Mesothelial cell of epicardium (in vitro differentiated cells): ENCODE measurements at places on chromosomes 2 and 18. TPM values are rescaled to one million over a fixed set of nuclear protein-coding genes. Genes with fewer than 3 reads are reported as not detected.

Gene SPEG
- 95.4 to 97.7 TPM (median 97.7 TPM) in 3 replicates for total RNA-seq

GRCh38 chr2:224608104-224608503, 22.9 kb upstream of the CUL3 start:
- H3K4me1 ChIP-seq: no peaks in the 10 kb centered on the region
- no peaks in the 10 kb centered on the region for H3K36me3 ChIP-seq
- H3K27me3 ChIP-seq: no peaks in the 10 kb centered on the region
- no peak overlapping the region for H3K27ac ChIP-seq
- DNase-seq: no peak

DNA sequence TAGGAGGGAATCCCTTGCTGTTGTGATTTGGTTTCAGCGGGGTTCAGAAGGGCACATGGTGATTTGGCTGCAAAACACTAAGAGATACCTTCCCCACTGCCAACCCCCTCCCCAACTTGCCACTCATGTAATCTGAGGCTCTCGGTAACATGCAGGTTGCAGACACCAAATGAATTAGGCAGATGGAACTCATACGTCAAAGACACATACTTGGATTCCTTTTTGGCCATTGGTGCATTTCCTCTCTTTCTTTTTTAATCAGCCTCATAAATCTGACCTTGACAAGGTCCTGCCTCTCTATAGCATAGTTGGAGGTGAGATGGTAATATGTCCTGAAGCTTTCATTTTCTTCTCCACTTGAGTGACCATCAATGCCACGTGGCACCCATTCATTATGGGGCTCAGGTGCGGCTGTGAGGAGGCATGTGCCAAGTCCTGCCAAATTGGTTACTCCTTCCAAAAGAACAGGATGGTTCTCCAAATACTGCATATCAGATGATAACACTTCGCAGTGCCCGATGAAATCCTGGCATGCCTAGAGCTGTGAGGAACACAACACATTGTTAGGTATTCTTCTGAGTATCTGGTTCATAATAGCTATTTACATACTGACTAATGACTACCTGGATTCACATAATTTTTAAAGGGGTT, 8.3 kb upstream of the TMEM178A start:
- no peak overlapping the region for H3K4me3 ChIP-seq
- H3K4me1 ChIP-seq: peaks cover 1% of the 10 kb centered on the region
- no peak for DNase-seq
- no peaks in the 10 kb centered on the region for H3K36me3 ChIP-seq
- no peaks in the 10 kb centered on the region for H3K27me3 ChIP-seq
- no peak overlapping the region for H3K27ac ChIP-seq

DNA sequence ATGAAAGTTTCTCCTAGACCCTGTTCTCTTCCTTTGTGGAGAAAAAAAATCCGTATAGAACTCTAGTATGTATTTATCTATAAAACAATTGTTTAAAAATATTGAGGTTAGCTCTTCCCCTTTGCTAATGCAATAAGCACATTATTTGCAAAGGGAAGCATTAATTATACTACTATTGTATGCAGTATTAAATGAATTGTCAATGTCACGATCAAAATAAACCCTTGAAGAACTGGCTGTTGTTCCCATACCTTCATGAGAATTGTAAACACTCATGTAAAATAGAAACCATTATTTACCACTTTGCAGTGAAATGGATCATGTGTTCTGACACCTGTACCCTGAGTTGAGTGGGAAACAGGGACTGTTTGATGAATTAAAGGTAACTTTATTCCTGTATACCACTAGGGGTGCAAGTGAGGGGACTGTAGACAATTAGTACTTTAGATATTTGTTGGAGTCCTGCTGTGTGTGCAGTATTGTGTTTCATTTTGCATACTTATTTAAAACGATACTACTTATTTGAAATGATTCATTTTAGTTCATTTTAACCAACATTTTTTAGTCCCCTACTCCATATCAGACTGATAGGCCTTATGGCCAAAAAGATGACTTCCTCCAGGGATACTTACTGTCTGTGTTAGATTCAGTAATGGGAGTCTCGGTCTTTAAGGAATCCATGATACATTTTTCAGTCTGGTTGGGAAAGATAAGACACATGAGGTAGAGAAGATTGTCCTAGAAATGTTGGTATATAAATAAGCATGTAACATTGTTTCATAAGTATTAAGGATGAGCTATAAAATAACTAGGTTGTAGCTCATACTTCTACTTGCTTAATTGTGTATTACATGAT, 7.9 kb downstream of the PKP4 start:
- H3K4me1 ChIP-seq: peaks cover 45% of the 10 kb centered on the region
- no peak for DNase-seq
- H3K27me3 ChIP-seq: no peaks in the 10 kb centered on the region

DNA sequence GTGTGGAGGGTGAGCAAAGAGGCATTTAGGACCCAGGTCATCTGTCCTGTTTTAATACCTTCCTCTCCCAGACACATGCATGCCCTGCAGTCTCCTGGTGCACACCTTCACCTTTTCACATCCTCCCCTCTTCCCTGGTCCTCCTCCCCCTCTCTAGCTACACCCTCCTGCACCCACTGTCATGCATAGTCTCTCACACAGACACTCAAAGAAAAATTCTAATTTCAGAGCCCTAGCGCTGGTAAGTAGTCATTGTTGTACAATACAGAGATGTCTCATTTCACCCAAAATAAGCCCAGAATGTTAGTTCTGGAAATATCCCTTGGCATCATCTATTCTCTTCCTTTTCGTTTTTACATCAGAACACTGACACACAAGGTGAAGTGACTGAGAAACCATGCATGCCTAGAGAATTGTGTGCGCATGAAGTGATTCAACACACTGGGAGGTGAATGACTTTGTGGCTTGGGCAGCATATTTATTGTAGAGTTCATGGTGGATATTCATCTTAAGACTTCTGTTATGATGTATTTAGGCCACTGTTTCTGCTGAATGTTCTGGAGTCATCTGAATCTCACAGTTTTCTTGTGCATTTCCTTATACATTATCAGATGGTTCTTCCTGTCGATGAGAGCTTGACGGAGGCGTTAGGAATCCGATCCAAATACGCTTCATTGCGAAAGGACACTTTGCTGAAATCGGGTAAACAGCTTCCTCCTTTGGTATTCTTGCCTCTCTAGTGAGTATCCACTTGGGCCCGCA, 69.9 kb downstream of the COA5 start:
- H3K4me3 ChIP-seq: no peak overlapping the region
- no peak overlapping the region for H3K27ac ChIP-seq
- no peak for DNase-seq
- peaks cover 9% of the 10 kb centered on the region for H3K4me1 ChIP-seq

Gene DSG4
- 0.07 to 0.09 TPM (median 0.09 TPM) in 3 replicates for total RNA-seq
